ENCODE measurements at places on chromosomes 2 and 18.

GRCh38 chr2:79798776-79799175, 285.9 kb downstream of the CTNNA2 start:
- no peak for DNase-seq

- DNase-seq = no peak
These were observed 233.0 kb upstream of the TNP1 start for GRCh38 chr2:217092710-217093379.

DNA sequence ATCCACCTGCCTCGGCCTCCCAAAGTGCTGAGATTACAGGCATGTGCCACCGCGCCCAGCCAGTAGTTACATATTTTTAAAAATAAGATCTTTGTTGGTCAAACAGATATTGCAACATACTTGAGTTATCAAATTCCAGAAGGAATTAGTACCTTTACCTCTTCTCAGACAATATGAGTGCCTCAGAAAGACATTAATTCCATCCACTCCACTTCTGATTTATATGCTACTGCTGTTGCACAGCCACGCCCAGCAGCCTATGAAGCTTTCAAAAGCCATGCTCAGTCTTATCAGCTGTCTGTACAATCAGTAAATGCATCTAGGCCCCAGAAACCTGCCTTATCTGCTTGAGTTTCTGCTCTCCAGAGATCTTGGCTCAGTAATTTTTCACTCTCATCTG, 47.8 kb downstream of the MEX3C start:
- DNase-seq = no peak

- DNase-seq = peak; percentile 38
These were observed 38.2 kb downstream of the ACVR1 start for GRCh38 chr2:157837851-157838441.

GRCh38 chr2:144832048-144832447, 312.1 kb upstream of the ZEB2 start:
- DNase-seq = no peak

DNA sequence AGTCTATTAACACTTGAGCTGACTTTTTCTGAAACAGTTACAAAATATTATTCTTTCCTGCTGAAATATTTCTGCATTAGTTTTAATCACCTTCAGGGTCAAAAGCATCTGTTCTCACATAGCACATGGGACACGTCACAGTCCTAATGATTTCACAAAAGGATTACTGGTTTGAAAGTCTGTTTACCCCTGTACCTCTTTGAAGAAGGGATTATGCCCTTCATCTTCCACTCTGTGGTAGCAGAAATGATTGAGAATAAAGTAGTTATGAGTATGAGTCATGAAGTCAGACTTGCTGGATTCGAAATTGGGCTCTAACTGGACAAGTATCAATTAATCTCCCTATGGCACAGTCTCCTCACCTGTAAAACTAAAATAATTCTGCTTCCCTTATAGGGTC, 121.2 kb downstream of the SATB2 start:
- DNase-seq = no peak

DNA sequence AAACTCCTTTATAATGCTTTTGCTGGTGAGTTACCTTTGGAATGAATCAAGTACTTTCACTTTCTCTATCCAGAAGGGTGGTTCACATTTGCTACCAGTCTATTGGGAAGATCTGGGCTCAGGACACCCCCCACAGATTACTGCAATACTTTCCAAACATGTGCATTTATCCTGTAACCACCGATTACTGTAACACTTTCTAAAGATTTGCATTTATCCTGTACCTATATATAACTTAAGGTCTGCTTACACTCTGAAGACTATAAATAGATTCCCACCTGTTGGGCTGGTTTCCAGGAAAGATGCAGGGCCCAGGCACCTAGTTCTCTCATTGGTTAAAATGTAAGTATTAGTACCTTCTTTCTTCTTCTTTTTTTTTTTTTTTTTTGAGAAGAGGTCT, 113.0 kb upstream of the NEDD4L start:
- no peak for DNase-seq

- peak; percentile 99 for DNase-seq
These were observed 20.9 kb upstream of the CCBE1 start for GRCh38 chr18:59718108-59718463.

GRCh38 chr2:25044011-25044410, 2.1 kb downstream of the EFR3B start:
- peak; percentile 8 for DNase-seq

DNA sequence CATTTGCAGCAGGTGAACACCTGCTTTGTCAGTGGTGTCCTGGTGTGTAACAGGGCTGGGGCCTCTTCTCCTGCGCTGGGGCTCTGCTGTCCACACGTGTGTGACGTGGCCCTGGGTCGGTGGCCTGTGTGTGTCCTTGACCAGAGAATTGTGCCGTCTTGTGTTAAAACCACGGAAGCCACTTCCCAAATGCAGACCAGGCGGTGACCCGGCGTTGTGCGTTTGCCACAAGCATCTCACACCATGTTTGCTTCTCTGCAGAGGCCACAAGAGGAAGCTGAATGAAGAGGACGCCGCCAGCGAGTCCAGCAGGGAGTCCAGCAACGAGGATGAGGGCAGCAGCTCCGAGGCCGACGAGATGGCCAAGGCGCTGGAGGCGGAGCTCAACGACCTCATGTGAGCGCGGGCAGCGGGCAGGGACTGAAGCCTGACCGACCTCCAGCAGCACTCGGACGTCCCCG, 44.3 kb upstream of the KCNG2 start:
- DNase-seq = no peak

DNA sequence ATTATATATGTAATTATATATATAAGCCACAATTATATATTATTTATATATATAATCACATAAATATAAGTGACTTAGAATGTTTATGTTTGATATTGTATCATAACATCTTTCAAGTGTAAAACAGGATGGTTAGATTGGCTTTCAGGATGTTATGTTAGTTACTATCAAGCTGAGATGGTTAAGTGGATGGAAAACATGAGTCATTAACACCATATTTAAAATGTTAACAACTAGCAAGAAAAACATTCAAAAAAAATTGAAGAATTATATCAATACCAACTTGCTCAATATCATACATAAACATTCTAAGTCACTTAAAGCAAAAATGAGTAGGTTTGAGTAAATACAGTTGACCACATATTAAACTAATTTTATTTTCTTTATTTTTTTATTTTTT, 21.8 kb upstream of the RAB27B start:
- peak; percentile 34 for DNase-seq

DNA sequence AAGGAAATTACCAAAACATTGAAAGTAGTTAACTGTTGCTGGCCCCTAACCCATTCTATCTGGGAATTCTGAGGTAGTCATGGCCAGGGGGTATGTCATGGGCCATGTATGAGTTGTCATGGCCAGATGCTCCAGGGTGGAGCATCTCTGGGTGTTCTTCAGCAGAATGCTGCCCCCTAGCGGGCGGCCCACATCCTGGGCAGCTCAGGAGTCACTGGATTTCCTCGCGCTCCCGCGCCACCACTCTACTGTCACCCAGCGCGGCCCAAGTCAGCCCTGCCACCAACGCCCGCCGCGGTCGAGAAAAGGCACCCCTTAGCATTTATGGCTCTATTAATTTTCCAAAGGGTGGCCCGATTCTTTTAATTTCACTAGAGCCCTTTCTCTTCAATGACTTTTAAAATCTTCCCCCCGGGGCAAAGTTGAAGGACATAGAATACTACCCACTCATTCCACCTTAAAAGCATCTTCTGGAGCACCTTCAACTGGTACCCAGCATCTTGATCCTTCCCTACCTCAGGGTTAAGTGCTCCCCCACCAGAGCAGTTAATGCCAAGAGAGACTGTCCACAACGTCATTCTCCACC, 41.6 kb downstream of the PKDCC start:
- peak; percentile 58 for DNase-seq

DNA sequence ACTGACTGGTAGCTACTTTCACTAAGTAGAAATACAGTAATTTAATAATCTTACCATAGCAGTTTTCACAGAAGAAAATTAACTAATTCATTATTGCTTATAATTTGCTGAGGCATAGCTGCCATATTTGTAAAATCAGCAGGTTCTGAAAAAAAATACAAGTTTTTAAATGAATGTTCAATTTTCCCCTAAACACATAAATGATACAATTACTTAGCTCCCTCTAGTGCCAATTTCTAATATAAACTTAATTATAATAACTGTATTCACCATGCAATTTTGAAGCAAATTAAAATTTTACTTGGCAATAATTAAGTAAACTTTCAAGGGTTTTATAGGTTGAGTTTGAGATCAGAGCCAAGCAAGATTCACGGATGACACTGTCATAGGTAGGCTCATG, 1321.6 kb upstream of the ACVR2A start:
- DNase-seq = peak; percentile 14

DNA sequence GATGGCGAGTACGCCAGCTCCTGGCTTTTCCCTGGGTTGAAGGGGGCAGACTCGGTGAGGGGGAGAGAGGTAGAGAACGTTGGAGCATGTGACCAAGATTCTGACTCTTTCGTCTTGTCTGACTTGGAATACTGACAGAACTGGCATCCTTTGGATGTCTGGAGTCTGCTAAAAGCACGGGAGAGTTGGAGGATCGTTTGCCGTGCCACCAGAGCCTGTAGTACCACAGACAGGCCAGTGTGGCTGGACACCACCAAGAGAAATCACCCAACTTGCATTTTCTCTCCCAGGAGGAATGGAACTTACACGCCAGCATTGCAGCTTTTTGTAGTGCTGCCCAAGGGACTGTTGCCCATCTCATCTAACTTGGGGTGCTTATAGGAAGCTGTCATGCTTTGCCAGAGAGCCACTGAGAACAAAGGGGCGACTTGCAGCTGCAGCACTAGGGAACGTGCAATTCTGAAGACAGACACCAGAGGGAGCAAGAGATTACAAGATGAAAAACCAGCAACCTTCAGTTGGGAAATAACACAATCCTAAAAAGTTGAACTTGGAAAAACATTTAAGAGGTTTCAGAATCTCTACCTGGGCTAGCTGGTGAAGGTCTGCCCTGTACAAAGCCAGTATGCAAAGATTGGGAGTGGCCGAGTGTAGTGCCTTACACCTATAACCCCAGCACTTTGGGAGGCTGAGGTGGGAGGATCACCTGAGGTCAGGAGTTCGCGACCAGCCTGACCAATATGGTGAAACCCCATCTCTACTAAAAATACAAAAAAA, 24.1 kb downstream of the PSMG2 start:
- DNase-seq = peak; percentile 74

- no peak for DNase-seq
These were observed 230.7 kb downstream of the KCNH7 start for GRCh38 chr2:162607915-162608314.

All from EH (cell line).